Effector CD8-positive, alpha-beta T cell (primary cell): ENCODE measurements at places on chromosomes 4 and X.

- DNase-seq: no peak
These were observed 66.3 kb upstream of the ADGRG2 start for GRCh38 chrX:19188566-19188965.

DNA sequence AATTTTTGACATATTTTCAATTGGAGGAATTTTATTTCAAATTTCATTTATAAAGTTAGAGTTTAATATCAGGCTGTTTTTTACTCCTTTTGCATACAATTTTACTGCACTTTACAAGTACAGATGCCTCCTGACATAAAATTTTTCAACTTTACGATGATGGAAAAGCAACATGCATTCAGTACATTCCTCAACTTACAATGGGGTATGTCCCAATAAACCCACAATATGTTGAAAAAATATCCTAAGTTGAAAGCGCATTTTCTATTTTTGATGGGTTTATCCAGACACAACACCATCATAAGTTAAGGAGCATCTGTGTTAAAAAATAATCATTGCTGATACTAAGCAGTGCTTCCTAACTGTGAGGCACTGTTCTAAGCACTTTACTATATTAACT lies 4.3 kb downstream of the KLHL5 start:
- DNase-seq: no peak

DNA sequence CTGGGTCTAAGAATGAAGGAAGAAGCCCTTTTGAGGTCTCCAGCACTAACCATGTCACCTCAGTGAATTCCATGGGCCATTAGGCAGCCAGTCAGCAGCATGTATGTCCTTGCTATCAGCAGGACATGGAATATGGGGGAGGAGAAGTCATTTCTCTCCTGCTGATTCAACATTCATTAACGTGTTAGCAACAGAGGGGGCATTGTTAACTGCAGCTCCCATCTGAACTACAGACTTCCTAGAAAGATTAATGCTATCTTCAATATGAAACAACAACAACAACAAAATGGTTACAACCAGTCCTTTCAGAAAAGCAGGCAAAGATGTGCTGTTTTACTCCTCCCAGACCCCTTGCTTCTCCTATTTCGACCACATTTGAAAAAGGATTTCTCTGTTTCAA lies 120.4 kb upstream of the SLC34A2 start:
- DNase-seq: no peak

DNA sequence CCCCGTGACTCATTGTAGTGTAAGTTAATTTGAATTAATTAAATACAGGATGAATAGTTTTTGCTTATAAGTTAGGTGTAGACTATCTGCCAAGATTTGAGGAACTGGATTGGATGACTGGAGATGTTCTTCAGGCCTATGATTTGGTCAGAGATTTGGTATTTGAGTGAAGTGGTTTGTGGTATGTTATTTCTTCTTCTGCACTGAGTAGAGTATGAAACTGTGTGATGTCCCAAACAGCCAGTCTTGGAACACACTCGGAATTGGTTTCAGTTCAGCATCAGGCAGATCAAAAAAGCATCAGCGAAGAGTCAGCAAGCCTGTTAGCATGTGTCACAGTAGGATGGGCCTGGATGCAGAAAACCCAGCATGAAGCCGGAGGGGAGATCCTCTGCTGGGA lies 294.1 kb downstream of the ARHGAP10 start:
- DNase-seq: no peak

DNA sequence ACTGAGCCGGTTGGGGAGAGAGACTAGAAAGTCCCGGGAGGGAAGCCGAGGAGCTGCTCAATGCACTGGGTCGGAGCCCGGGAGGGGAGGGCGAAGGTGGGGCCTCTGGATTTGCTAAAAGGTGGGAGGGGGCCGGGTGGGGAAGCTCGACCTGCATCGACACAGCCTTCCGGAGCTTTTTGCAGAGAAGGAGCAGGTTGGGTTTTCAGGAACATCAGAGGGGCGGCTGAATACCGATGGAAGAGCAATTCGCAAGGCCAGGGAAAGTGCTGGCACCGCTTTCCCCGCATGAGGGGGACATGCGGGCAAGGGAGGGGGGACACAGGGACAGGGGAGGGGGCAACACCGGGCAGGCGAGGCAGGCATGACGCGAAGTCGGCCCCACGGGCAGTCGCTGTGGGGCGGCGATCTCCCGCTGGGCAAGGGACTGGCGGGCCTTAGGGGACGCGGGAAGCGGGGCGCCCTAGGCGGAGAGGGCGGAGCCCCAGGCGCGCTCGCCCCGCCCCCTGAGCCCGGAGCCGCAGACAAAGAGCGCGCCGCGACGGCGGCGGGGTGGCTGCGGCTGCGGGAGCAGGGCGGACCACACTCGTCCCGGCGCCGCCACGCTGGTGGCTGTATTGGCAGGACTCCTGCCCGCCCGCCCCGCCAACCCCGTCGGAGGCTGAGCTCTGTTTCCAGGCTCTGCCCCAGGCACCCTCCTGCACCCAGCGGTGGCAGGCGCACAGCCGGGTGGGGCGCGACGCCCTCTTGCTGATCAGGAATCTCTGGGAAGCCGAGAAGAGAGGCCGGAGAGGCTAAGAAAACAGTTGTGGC lies 11.6 kb downstream of the PDZD4 start:
- peak; percentile 33 for DNase-seq

GRCh38 chr4:145815027-145815612 lies 123.5 kb downstream of the ZNF827 start:
- no peak for DNase-seq

GRCh38 chr4:16136311-16136710 lies 52.5 kb upstream of the PROM1 start:
- no peak for DNase-seq

DNA sequence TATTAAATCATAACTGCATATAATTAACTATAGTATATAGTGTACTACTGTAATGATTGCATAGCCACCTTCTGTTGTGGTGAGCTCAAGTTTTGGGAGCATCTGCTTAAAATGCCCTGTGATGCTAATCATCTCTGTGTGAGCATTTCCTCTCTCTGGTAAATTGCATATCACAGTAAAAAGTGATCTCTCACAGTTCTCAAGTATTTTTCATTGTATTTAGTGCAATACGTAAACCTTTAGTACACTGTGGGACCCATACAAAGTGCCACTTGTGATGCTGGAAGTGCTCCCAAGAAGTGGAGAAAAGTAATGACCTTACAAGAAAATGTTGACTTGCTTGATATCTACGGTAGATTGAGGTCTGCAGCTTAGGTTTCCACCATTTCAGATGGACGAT lies 82.0 kb downstream of the WWC2 start:
- no peak for DNase-seq

DNA sequence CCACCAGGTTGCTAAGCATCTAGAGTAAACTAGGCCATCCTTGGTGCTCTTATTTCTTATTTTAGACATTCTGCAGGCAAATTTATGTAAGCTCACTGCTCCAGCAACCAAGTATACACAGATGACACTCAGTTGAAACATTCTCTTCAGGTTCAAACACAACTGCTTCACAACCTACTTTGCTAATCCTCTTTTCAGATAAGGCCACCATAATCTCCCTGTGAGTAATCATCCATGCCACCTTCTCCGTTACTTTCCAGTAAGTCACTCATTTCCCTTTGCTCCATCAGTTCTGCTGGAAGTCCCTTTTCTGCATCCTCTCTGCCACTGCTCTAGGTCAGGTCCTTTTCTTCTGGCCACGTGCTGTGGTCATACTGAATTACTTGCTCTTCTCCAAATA lies 120.2 kb upstream of the WDFY3 start:
- no peak for DNase-seq

GRCh38 chr4:18285357-18285756 lies 263.8 kb upstream of the LCORL start:
- DNase-seq: no peak

DNA sequence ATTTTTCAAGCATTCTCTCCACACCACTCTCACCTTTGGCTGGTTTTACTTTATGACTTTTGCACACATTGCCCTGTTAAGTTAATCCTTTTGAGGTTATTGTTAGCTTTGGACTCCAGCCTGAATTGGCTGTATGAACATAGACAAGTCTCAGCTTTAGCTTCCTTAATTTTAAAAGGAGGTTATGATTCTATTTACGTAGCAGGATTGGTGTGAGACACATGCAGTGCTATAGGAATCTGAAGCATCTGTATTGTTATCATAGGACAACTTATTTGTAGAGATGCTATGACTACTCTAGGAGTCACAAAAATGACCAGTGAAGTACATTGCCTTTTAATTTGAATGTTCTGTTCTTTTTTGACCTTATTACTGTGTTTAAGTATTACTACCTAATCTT lies 15.7 kb downstream of the PGAM4 start:
- DNase-seq: no peak

- DNase-seq: no peak
These were observed 326.1 kb upstream of the EMCN start for GRCh38 chr4:100843910-100844309.

- DNase-seq: no peak
These were observed 981.1 kb upstream of the AGA start for GRCh38 chr4:178423366-178423765.

- no peak for DNase-seq
These were observed 87.5 kb downstream of the PPP3CA start for GRCh38 chr4:101259876-101260275.

GRCh38 chr4:24163314-24163713 lies 273.5 kb upstream of the PPARGC1A start:
- DNase-seq: no peak

- no peak for DNase-seq
These were observed 345.9 kb downstream of the ADGRL3 start for GRCh38 chr4:61545902-61546480.

DNA sequence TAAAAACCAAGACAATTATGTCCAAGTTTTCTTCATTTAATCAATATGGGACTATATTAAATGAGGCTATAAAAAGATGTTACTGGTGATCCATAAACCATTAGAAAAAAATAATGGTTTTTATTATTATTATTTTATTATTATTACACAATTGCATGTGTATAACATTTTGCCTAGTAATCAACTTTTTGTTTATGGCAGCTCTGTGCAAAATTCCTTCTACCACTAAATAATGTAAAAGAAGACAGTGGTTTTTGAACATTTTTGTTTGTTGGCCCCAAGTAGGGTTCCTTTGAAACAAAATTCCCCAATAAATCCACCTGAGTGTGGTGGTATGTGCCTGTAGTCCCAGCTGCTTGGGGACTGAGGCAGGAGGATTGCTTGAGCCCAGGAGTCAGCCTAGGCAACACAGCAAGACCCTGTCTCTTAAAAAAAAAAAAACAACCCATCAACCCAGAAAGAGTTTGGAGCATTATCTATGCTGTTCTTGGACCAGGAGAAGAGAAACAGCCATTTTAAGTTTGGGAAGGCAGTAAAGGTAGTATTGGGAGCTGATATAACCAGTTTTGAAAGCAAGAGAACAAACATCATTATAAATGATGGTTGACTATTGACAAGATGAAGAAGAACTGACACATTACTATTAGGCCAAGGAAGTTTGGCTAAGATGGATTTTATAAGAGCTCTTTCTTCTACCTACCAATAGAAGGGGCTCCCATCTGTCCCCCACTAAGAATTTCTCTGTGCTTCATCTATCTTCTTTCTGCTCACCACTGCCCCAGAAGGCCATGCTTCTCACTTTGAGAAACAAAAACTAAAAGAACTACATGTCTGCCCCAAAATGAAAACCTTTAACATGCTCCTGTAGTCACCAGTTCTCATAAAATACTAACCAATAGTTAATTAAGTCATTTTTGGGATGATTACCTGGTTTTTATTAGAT lies 2.2 kb downstream of the TMEM156 start:
- DNase-seq: no peak

- DNase-seq: no peak
These were observed 10.9 kb upstream of the WFS1 start for GRCh38 chr4:6258741-6259140.

DNA sequence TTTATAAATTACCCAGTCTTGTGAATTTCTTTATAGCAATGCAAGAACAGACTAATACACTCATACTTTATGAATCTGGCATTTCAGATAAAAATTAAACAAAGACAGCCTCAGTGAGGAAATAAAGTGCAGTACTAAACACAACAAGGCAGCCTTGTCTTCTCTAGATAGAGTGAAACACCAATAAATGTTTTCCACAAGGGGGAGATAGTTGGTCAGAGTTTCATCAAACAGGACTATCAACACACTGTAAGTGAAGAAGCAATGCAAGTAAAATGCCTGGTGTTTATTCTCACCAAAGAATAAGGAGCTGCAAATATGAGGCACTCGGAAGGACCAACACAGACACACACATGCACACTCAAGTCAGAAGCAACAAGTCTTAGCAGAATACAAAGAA lies 62.8 kb downstream of the FAM9B start:
- no peak for DNase-seq

DNA sequence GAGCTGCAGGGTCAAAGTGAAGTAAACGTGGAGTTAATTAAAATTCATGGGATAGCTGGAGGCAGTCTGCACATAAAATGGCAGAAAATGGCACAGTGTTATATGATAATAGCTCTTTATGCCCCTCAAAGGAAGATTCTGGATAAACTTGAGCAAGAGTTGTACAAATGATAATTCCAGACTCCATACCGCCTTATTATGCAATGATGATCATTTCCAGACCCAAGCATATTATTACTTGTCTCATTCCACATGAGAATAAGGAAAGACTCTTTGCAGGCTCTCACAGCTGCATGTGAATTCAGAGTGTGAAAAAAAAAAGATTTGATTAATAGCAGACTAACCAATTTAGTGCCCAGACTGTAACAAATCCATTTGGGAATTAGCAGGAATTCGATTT lies 105.4 kb downstream of the STK32B start:
- no peak for DNase-seq

- DNase-seq: no peak
These were observed 318.5 kb downstream of the ARAP2 start for GRCh38 chr4:35925806-35926205.

GRCh38 chr4:8904666-8905065 lies 33.0 kb upstream of the HMX1 start:
- DNase-seq: no peak

DNA sequence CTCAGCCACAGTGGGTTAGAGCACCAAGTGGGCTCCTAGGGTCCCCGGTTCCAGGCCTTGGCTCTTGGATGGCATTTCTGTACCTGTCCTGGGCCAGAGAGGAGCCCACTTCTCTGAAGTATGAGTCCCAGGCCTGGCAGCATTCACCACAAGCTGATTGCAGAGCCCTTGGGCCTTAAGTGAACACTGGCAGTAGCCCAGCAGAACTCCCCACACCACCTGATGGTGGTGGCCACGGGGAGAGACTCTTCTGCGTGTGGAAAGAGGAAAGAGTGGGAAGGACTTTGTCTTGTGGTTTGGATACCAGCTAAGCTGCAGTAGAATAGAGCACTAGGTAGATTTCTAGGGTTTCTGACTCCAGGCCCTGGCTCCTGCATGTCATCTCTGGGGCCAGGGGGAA lies 104.8 kb downstream of the DLG3 start:
- DNase-seq: no peak

DNA sequence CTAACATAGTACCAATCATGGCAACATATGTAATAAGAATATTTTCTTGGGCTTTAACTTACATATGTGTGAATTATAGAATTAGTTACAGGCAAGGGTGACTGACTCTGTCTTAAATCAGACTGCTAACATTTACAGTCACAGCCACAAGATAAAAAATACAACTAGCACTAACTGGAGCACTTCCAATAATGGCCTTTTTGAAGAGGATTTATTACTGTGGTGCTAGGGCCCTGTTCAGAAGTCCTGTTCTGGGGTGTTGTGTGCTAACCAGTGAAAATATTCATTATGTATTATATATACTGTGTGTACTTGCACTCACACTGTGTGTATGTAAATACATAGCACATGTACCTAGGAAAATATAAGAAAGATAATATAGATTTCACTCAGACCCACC lies 1611.2 kb downstream of the PCDH18 start:
- no peak for DNase-seq
